ENCODE measurements at places on chromosomes 6 and 20.

- DNase-seq = no peak
Measured at GRCh38 chr6:108435391-108435790, 125.3 kb upstream of the FOXO3 start.

DNA sequence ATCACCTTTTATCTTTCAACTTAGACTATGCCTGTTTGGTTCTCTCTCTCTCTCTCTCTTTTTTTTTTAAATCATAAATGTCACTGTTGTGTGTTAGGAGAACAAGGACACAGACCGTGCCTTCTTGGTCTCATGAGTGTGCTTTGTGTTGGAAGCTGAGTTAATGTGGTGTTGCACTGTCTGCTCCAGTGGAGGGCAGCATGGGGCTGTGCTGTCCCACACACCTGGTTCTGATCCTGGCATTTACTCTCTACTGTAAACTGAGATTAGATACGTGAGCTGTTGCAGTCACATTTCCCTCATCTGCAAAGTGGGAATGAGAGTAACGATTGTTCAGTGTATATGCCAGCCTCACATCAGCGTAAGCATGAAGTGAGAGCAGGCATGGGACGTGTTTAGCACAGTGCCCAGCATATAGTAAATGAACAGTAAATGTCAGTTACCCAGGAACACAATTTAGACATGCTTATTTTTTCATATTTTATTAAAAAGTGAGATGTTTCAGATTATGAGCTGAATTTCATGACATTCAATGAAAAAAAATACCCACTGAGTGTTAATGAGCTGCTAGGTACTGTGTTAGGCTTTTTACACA is 161.1 kb downstream of the FARS2 start:
- DNase-seq = no peak

- no peak for DNase-seq
Measured at GRCh38 chr6:40891686-40892085, 147.3 kb downstream of the UNC5CL start.

GRCh38 chr6:45054610-45055009 is 273.5 kb upstream of the RUNX2 start:
- DNase-seq = no peak

GRCh38 chr20:36519012-36519719 is 22.2 kb upstream of the MYL9 start:
- DNase-seq = no peak

DNA sequence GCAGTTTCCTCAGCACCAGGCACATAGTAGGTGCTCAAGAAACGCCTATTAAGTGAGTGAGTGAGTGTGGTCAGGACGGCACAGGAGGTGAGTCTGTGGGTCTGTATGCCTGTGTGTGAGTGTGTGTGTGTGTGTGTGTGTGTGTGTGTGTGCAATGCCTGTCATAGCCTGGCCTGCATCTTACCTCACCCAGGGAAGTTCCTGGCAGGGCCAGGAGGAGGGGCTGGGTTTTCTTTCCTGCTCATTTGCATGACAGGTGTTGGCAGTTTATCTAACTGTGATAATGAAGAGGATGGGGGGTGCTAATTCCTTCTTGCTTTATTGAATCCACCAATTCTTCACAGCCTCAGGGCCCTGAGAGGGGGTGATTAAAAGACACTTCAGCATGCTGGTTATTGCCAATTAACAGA is 146.7 kb upstream of the MLN start:
- DNase-seq = no peak

GRCh38 chr6:167093406-167093921 is 29.4 kb upstream of the CCR6 start:
- no peak for DNase-seq

- DNase-seq = no peak
Measured at GRCh38 chr20:64116541-64117431, 9.4 kb upstream of the NPBWR2 start.
